ENCODE measurements at places on chromosomes 7 and 10.

- peak; percentile 7 for DNase-seq
- no peak overlapping the region for H3K4me3 ChIP-seq
- no peaks in the 10 kb centered on the region for H3K36me3 ChIP-seq
- no peaks in the 10 kb centered on the region for H3K4me1 ChIP-seq
Observed at GRCh38 chr7:157979636-157980340, 607.8 kb downstream of the PTPRN2 start.

GRCh38 chr10:88546497-88546896 is 36.6 kb downstream of the RNLS start:
- no peak for DNase-seq
- H3K4me1 ChIP-seq, result peaks cover 6% of the 10 kb centered on the region
- H3K4me3 ChIP-seq, result no peak overlapping the region
- H3K27ac ChIP-seq, result no peak overlapping the region
- H3K27me3 ChIP-seq, result no peaks in the 10 kb centered on the region

GRCh38 chr7:17588730-17589129 is 290.3 kb downstream of the AHR start:
- no peak for DNase-seq
- no peak overlapping the region for H3K4me3 ChIP-seq
- H3K4me1 ChIP-seq, result no peaks in the 10 kb centered on the region
- H3K27me3 ChIP-seq, result no peaks in the 10 kb centered on the region

DNA sequence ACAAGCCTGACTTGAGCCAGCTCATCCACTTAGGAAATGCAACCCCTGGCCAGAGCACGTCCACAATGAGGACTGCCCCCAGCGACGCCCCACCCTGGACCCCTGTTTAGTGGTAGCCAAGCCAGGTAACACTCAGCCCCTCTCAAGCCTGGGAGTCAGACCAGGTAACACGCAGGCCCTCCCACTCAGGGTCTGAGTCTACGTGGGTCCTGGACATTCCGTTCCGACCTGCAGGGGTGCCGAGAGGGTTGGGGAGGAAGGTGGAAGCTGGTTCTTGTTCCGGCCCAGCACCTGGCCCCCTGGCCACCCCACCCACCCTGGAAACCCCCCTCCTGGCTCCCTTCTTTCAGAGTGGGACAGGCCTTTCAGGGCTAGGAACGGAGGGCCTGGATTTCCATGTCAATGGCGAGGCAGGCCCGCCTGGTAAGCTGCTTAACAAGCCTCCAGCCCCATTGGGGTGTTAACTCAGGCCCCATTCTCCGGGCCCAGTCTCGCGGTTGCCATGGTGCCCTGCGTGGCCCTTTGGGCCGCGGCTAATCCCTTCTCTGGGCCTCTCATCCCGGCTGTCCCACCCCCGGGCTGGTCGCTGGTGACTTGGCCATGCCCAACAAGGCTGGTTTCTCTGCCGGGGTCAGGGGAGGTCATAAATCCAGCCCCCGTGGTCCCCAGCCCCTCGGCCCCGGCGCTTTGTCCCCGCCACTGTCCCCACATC is 19.7 kb upstream of the LFNG start:
- H3K4me1 ChIP-seq, result no peaks in the 10 kb centered on the region
- H3K27me3 ChIP-seq, result no peaks in the 10 kb centered on the region
- no peaks in the 10 kb centered on the region for H3K36me3 ChIP-seq
- H3K27ac ChIP-seq, result no peak overlapping the region
- DNase-seq, result no peak

DNA sequence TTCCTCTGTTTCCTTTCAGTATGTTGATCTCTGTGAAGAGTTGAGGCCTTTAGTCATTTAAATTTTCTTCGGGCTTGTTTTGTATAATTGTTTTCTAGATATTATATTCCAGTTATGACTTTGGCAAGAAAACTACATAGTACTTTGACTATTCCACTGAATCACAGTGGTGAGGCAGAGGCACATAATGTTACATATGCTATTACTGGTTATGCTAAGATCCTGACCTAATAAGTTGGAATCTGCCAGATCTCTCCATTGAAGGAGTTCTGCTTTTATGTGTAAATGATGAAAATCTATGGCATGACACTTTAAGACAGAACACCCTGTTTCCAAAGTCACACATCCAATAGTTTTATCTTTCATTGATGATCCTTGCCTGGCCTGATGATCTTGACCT is 83.7 kb downstream of the CYP2C19 start:
- no peak overlapping the region for H3K4me3 ChIP-seq
- H3K4me1 ChIP-seq, result no peaks in the 10 kb centered on the region
- H3K27me3 ChIP-seq, result no peaks in the 10 kb centered on the region
- no peak overlapping the region for H3K27ac ChIP-seq

- DNase-seq, result no peak
- H3K36me3 ChIP-seq, result no peaks in the 10 kb centered on the region
- H3K4me1 ChIP-seq, result peaks cover 3% of the 10 kb centered on the region
- H3K4me3 ChIP-seq, result no peak overlapping the region
- H3K27me3 ChIP-seq, result no peaks in the 10 kb centered on the region
Observed at GRCh38 chr10:88113657-88114272, 250.3 kb downstream of the PTEN start.

GRCh38 chr10:70053218-70053840 is 683 bp downstream of the MACROH2A2 start:
- no peak for DNase-seq
- no peak overlapping the region for H3K27ac ChIP-seq
- H3K36me3 ChIP-seq, result no peaks in the 10 kb centered on the region
- H3K4me1 ChIP-seq, result peaks cover 4% of the 10 kb centered on the region
- H3K27me3 ChIP-seq, result peaks cover 22% of the 10 kb centered on the region
- H3K4me3 ChIP-seq, result peak overlapping the region; percentile 71

DNA sequence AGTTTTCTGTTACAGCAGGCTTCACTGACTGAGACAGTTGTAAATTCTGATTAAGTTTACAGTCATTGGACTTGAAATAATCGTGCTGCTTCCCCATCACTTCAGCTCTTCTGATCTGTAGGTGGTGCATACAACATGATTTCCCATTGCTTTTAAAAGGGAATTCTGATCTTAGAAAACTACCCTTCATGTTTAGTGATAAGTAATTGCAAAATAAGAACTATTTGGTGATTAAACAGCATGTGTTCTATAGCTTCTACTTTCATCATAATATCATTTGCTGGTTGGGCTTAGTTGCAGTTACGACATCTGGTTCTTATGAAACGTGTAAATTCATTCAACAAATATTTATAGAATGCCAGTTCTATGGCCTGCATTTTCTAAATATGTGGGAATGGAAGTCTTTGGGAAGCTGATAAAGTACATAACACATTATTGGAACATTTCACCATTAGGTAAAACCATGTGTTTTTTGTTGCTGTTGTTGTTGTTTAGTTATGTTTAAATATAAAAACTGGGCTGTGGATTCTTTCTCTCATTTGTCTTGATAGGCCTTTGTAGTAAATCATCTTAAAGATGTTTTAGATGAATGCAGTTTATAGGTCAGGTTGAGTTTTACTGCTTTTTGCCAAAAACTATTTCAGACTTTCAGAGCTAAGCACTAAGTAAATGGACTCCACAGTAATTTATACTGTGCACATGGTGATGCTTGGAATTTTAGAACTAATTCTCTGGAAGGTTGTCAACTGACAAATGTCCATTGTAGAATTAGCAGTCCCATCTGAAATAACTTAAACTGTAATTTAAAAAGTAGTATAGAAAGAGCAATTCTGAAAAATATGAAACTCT is 13.1 kb downstream of the GNAI1 start:
- H3K27ac ChIP-seq, result no peak overlapping the region
- no peak for DNase-seq
- H3K4me1 ChIP-seq, result peaks cover 11% of the 10 kb centered on the region
- H3K27me3 ChIP-seq, result no peaks in the 10 kb centered on the region
